ENCODE measurements at places on chromosomes 7 and 10. TPM values are rescaled to one million over a fixed set of nuclear protein-coding genes. Genes with fewer than 3 reads are reported as not detected.

WDR37 gene
- 8.1 TPM for total RNA-seq

HOXA9 gene
- total RNA-seq, result 0.70 TPM

FAM241B gene
- 17.2 TPM for total RNA-seq

MINDY3 gene
- total RNA-seq, result 14.9 TPM

SBDS gene
- 111 TPM for total RNA-seq

TBRG4 gene
- total RNA-seq, result 111 TPM

CLCN1 gene
- total RNA-seq, result not detected

MDH2 gene
- total RNA-seq, result 416 TPM

NAT16 gene
- total RNA-seq, result 0.06 TPM
